ENCODE measurements at places on chromosomes 13 and 19.

DNA sequence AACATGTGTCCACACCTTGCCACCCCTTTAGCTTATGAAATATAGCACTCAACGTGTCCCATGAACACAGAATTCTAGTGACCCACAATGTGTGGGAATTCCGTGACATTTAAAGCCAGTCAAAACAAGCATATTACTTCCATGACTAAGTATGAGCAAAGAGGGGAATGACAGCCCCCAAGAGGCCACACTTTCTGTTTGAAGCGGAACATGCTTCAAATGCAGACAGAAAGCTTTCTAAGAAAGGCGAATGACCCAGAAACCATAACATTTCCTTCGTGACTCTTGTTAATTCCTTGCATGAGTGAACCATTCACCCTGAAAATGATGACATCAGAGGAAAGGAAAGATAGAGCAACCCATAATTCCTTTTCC is 122.0 kb upstream of the FNDC3A start:
- H3K36me3 ChIP-seq: no peaks in the 10 kb centered on the region
- no peaks in the 10 kb centered on the region for H3K27me3 ChIP-seq

DNA sequence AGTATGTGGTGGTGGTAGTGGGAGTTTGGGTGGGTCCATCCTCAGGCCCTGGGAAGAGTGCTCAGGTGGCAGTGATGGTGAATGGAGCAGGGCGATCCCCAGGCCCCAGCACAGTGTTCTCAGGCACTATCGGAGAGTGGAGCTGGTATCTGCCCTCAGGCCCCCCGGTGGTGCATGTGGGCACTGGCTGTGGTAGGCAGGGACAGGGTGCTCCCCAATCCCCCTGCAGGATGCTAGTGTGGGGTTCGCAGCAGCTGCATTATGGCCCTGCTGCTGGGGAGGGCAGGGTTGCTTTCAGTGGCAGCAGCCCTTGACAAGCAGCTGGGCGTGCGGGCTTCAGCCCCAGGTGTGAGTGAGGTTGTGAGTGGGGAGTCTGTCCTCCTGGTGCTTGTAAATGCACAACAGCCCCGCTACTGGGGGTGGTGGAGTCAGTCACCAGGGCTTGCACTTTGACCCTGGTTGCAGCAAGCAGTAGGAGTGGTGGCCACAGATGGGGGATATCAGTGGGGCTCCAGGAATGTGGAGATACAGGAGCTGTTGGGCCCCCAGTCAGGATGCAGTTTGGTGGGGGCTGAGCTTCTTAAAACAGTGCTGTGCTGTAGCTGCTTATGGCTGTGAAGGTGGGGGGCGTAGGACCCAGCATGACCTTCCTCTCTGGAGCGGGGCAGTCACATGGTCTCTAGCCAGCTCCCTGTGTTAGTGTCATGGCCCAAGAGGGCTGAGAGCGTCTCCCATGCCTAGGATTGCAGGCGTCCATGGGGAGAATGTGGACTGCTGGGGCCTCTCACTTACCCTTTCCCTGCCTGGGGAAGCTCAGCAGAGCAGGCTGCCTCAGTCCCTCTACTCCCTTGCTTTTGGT is 38.7 kb upstream of the ARHGEF7 start:
- H3K4me1 ChIP-seq: no peaks in the 10 kb centered on the region
- no peak overlapping the region for H3K4me3 ChIP-seq
- DNase-seq: no peak
- H3K36me3 ChIP-seq: no peaks in the 10 kb centered on the region
- H3K27me3 ChIP-seq: no peaks in the 10 kb centered on the region
- no peak overlapping the region for H3K27ac ChIP-seq

DNA sequence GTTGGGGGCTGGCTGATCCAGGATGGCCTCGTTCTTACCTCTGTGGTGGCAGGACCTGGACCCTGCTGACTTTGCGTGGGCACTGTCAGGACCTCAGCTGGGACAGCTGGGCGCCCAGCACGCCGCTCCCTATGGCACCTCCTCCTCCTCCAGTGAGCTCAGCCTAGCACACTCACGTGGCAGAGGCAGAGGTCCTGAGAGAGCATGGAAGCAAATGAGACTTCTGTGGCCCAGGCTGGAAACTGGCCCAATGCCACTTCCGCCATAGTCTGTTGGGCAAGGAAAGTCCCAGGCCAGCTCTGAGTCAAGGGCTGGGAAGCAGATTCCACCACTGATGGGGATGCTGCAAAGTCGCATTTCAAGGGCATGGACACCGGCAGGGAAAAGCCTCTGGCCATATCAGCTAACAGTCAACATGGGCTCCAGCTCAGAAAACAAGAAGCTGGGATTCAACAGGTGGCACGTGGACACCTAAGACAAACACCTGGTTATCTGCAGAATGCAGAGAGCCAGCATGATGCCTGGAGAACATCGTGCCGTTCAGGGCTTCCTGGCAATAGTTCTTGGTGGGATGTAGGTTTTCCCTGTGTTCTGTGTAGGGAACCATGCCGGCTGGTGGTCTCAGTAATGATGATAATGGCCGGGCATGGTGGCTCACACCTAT is 16.7 kb downstream of the MYBPC2 start:
- no peaks in the 10 kb centered on the region for H3K4me1 ChIP-seq
- H3K36me3 ChIP-seq: no peaks in the 10 kb centered on the region
- no peak overlapping the region for H3K4me3 ChIP-seq
- no peak overlapping the region for H3K27ac ChIP-seq
- no peaks in the 10 kb centered on the region for H3K27me3 ChIP-seq

- H3K36me3 ChIP-seq: peaks cover 4% of the 10 kb centered on the region
- no peak for DNase-seq
- no peaks in the 10 kb centered on the region for H3K4me1 ChIP-seq
- H3K4me3 ChIP-seq: no peak overlapping the region
- no peak overlapping the region for H3K27ac ChIP-seq
Measured at GRCh38 chr13:48478391-48478790, 54.5 kb downstream of the RCBTB2 start.

DNA sequence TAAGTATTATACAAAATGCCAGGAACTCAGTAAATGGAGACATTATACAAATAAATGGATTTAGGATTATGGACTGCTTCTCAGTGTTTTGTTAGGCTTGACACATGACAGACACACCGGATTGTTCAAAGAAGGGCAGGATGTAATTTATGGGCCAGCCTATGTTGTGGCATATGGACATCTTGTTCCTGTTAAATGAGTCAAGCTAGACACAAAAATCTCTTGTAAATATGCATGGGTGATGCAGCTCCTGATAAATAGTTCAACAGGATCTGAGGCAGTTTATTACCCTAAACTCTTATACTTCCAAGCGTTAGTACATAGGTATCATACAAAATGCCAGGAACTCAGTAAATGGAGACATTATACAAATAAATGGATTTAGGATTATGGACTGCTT is 502.3 kb downstream of the TBC1D4 start:
- no peak for DNase-seq
- H3K4me1 ChIP-seq: no peaks in the 10 kb centered on the region
- no peaks in the 10 kb centered on the region for H3K36me3 ChIP-seq
- H3K27ac ChIP-seq: no peak overlapping the region
- H3K4me3 ChIP-seq: no peak overlapping the region

DNA sequence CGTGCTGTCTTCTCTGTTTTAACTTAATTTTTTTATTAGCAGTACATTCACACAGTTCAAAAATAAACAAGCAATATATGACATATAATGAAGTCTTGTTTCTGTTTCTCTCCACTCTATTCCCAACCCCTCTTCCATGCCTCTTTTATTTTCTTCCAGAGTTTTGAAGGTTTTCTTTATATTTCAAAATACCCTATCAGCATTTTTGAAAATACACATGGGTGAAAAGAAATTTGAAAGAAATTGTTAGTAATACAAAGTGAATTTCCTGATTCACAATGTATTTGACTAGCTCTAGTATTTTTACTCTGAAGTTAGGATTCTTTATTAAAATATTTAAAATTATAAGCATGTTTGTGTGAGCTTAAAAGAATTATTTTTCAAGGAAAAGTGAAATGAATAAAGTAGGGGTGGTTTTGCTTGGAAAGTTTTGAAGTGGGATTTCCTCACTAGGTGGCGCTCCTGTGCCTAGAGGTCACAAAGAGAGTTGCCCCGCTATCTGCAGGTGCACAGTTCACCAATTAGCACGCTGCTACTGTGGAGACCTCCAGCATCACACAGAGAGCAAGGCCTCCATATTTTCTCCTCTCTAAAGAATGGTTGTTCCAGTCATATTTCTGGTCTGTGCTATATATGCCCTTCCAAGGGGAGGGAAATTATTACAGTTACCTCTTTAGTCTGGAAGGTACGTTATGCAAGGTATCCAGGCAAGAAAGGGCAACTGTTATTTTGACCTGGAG is 37.6 kb downstream of the SOX21 start:
- H3K4me1 ChIP-seq: no peaks in the 10 kb centered on the region
- no peak overlapping the region for H3K4me3 ChIP-seq
- DNase-seq: peak; percentile 26
- H3K27ac ChIP-seq: no peak overlapping the region
- no peaks in the 10 kb centered on the region for H3K36me3 ChIP-seq

- H3K4me1 ChIP-seq: no peaks in the 10 kb centered on the region
- no peak for DNase-seq
- peak overlapping the region; percentile 96 for H3K27ac ChIP-seq
- H3K27me3 ChIP-seq: no peaks in the 10 kb centered on the region
Measured at GRCh38 chr19:45469945-45470761, 2.4 kb downstream of the FOSB start.

- no peaks in the 10 kb centered on the region for H3K27me3 ChIP-seq
- no peaks in the 10 kb centered on the region for H3K4me1 ChIP-seq
- H3K36me3 ChIP-seq: no peaks in the 10 kb centered on the region
- H3K4me3 ChIP-seq: peak within 1 kb of the TSS; percentile 72
- DNase-seq: peak; percentile 92
Measured at GRCh38 chr19:14072535-14073260, at the start of gene MISP3. TSS of gene MISP3 (plus strand) at chr19:14072786. CDS start at chr19:14073310, 524 bp downstream.

DNA sequence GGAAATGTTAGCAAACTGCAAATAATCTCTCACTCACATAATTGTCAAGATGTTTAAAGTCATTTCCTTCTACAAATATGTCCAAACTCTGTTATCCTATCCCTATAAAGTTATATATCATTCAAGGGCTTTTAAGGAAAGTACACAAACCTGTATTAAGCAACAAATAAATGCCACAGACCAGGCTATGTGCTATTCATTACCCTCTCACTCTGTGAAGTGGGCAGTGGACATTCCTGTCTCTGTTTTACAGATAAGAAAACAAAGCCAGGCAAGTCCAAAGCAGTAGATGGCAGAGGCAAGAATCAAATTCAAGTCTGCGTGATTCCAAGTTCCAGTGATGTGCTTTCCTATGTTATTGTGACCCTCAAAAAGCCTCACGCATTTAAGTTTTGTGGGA is 140.6 kb downstream of the LHFPL6 start:
- DNase-seq: no peak
- no peaks in the 10 kb centered on the region for H3K27me3 ChIP-seq
- H3K4me1 ChIP-seq: no peaks in the 10 kb centered on the region
- H3K4me3 ChIP-seq: no peak overlapping the region
- no peak overlapping the region for H3K27ac ChIP-seq

GRCh38 chr13:64936879-64937278 is 2293.3 kb downstream of the PCDH9 start:
- no peaks in the 10 kb centered on the region for H3K27me3 ChIP-seq
- H3K4me1 ChIP-seq: no peaks in the 10 kb centered on the region
- no peak overlapping the region for H3K4me3 ChIP-seq
- H3K27ac ChIP-seq: no peak overlapping the region
- no peak for DNase-seq
- no peaks in the 10 kb centered on the region for H3K36me3 ChIP-seq

DNA sequence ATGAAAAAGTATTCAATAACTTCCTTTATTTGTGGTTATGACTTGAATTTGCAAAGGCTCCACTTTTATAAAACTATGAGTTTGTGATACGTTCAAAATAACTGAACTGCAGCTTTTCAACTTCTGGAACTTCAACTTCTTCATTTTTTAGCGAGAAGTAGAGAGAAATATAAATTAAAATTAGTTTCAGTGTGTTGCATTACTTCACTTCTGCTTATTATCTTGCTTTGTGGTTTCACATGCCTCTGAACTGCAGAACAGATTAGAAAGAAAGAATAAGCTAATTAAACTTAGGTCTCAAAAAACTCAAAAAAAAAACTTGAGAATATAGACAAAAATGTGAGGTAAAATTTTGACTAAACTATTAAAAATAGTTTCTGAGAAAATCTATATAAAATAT is 1073.4 kb downstream of the PCDH17 start:
- H3K4me3 ChIP-seq: no peak overlapping the region
- no peak overlapping the region for H3K27ac ChIP-seq
- DNase-seq: no peak

DNA sequence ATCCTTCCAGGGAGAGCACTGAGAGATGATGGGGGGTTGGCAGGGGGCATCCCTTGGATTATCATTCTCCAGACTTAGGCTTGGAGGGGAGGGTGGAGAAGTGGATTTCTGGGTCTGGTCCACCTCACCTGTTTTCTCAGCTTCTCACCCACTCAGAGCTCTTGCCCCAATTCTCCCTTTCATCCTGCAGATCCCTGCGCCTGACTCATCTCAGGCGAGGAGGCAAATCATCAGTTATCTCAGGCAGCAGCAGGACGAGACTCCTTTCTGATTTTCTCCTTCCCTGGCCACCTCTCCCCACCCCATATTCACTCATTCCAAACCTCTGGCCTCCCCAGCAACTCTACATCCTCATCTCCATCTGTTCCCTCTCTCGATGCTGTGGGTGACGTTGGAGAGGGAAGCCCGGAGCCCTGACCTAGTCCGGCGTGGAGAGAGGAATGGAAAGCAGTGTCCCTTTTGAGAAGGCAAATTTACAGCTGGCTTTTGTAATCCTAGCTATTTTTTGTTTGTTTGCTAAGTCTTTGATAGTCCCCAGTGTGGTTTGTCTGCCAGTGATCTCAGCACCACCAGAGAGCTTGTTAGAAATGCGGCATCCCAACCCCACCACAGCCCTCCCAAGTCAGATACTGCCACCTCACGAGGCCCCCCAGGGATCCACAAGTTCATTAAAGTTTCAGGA is 24.0 kb upstream of the TPT1 start:
- H3K4me3 ChIP-seq: no peak overlapping the region
- DNase-seq: no peak
- H3K4me1 ChIP-seq: peaks cover 8% of the 10 kb centered on the region
- no peaks in the 10 kb centered on the region for H3K27me3 ChIP-seq

GRCh38 chr19:6216236-6216995 is 63.4 kb downstream of the MLLT1 start:
- no peaks in the 10 kb centered on the region for H3K36me3 ChIP-seq
- peak; percentile 41 for DNase-seq
- H3K4me1 ChIP-seq: no peaks in the 10 kb centered on the region
- peak overlapping the region; percentile 55 for H3K27ac ChIP-seq

GRCh38 chr13:43935878-43936277 is 56.2 kb downstream of the LACC1 start:
- no peaks in the 10 kb centered on the region for H3K36me3 ChIP-seq
- H3K27me3 ChIP-seq: no peaks in the 10 kb centered on the region
- no peak overlapping the region for H3K4me3 ChIP-seq
- H3K27ac ChIP-seq: no peak overlapping the region
- DNase-seq: no peak

- H3K27me3 ChIP-seq: no peaks in the 10 kb centered on the region
- H3K4me1 ChIP-seq: no peaks in the 10 kb centered on the region
- H3K4me3 ChIP-seq: no peak overlapping the region
- no peak overlapping the region for H3K27ac ChIP-seq
Measured at GRCh38 chr13:56659041-56659471, 481.7 kb upstream of the PRR20A start.

All from Peyer's patch (tissue), 4 donors.